ENCODE measurements at places on chromosomes 12 and 14.

GRCh38 chr14:105945896-105946295, 419.5 kb downstream of the TMEM121 start:
- DNase-seq, result no peak

GRCh38 chr12:64794305-64794704, 30.1 kb upstream of the TBC1D30 start:
- no peak for DNase-seq

- DNase-seq, result no peak
Measured at GRCh38 chr14:44649061-44649460, 142.0 kb upstream of the FSCB start.

DNA sequence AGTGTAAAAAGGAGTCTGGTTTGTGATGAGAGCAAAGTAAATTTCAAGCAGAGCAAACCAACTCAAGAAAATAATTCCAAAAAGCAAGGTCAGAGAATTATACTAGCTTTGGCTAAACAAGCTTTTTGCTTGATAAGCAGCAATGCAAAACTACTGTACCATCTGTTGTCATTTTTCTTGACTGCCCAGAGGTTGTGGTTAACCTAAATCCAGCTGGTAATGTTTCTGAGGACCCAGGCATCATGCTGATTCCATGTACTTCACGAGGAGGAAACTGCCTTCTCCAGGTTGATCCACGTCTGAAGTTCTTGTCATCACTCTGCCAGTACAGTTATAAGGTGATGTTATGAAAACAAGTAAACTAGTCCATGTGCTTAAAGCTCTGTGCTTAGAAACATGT, 185.2 kb downstream of the ACSS3 start:
- DNase-seq, result no peak

DNA sequence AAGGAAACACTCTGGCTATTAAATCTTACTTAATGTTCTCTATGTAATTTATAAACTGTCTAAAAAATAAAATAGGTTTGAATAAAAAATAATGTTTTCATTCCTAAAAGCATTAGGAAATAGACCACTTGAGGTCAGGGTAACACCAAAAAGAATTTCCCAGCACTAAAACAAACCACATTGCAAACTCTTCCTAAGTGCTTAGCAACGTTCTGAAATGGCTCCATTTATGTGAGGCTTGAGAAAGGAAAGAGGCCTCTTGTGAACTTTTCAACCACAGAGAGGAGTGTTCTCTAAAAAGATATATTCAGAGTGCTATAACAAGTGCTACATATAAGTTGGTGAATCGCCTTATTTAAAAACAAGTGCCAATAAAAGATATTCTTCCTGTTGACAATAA, 42.7 kb downstream of the ALX1 start:
- DNase-seq, result no peak

DNA sequence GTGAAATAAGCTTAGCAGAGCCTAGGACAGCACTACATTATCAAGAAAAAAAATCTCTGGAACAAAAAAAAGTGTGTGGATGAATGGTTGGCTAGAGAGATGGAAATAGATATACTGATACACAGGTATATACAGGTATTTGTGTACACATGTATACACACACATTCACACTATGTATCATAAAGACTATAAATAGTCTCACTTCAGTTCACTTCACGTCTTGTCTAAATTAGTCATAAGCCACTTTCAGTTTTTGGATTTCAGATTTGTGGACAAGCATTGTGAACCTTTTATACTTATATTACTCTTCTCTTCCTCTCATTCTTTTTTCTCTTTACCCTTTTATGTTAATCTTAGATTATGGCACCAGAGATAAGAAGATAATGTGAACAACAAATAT, 41.8 kb upstream of the SLC6A15 start:
- no peak for DNase-seq

DNA sequence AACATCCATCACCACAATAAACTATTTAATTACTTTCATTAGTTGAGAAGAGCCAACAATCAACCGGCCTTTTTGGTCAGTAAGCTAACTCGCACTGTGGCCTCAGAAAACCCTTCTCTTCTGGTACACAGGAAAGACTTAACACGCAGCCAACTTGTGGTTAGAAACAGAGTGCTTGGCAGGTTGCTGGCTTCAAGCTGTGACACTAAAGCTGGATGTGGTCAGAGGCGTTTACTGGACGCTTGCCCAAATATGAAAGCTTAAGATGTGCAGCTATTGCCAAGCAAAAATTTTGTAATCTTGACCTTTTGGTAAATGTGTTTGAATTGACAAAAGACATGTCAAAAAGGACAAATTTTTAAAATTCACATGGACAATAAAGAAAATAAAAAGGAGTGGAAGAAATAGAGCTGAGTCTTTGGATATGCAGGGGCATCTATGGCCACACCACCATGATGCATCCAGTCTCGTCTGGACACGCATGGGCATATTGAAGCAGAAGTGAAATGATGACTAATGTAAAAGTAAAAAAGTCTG, 2.6 kb upstream of the KLRK1 start:
- DNase-seq, result no peak

- DNase-seq, result no peak
Measured at GRCh38 chr12:46832130-46832704, 6.4 kb upstream of the SLC38A4 start.

DNA sequence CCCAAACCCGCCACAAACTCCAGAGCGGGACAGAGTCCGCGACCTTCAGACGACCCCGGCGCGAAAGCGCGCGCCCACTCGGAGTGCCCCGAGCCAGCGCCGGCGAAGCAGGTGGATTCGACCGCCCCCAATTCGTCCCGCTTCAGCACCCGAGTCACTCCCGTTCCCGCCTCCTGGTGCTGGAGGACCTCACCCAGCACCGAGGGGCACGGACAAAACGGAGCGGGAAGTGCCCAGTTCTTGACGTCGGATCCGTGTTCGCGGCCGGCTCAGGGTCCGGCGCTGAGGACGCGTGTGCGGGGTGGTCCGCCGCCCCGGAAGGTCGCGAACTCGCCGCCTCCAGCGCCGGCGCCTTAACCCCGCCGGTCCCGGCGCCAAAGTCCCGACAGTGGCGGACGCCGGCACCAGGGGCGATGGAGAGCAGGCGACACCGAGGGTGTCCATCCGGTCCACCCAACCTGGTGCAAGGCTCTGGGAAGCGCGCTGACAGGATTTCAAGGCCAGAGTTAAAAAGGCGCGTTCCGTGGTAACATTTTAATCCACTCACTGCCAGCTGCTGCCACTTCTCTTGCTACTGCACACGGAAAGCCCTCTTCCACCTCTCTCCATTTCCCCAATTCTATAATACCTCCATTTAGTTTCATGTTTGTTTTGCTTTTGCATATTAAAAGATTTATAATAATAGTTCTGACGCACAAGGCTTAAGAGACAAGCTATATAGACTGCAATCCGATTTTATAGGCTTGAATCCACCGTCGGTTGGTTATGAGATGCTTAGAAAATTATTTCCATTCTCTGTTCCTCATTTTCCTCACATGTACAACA, 240.0 kb upstream of the CPNE8 start:
- no peak for DNase-seq

GRCh38 chr12:85803231-85803630, 33.0 kb downstream of the RASSF9 start:
- DNase-seq, result no peak

- DNase-seq, result no peak
Measured at GRCh38 chr12:132379996-132380395, 50.6 kb upstream of the GALNT9 start.

DNA sequence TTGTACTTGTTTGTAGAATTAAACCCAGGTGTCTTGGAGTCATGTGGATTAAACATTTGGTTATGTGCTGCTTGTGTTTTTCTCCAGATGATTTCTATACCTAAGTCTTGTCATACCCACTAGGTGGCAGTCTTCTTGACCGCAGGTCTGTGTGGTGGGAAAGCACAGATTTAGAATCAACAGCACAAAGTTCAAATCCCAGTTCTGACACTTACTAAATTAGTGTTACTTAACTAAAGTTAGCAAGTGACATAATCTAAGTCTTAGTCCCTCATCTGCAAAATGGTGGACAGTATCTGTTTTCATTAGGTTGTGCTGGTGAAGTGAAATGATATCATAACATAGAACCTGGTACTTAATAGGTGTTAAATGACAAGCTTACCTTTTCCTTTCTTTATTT, 151.0 kb upstream of the ARHGAP5 start:
- no peak for DNase-seq

DNA sequence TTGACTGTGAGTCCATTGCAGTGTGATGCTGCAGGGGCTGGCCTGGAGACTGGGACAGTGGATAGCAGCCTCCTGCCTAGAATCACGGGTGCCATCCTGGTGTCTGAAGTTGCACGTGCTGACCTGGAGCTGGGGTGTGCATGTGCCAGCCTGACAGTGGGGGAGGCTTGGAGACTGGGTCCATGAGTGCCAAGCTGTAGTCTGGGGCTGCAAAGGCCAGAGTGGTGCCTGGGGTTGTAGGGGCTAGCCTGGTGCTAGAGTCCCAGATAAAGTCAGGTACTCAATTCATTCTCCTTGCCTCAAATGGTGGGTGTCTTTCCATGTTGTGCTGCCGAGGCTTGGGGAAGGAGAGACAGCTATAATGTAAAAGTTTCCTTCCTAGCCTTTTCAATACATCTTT, 181.9 kb upstream of the NPAS3 start:
- DNase-seq, result no peak

DNA sequence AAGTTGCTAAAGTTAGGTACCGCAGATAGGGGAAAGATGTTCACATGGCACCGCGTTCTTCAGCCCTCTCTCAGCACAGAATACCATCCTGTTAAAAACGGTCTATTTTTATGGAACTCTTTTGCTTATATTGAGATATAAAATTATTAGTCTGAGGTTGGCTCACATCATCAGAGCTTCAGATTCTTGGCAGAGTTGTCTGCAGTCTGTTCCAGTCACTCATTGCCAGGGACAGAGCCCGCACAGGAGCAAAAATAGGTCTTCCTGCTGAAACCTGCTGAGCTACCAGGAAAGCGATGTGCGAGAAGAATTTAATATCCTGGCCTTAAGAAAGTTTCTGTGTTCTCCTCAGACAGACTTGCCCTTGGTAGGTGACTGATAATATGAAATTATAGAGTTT, 249.8 kb downstream of the VRK1 start:
- no peak for DNase-seq

GRCh38 chr14:96470331-96470730, 31.9 kb upstream of the PAPOLA start:
- no peak for DNase-seq

DNA sequence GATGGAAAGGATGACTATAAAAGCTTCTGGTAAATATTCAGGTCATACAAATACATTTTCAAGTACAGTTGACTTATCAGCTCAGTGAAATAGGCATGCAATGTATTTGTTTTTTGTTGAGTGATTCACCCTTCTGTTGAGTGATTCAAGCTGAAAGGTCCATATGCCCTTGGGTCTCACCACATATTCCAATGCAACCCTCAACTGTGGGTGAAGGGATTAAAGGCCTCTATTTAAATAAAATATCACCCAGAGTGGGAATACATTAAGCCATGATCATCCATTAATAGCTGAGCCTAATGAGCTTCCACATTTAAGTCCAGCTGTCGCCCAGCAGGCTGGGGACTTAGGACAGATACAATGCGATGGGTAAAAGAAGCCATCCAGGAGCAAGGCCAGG, 120.2 kb downstream of the CRACR2A start:
- DNase-seq, result no peak

DNA sequence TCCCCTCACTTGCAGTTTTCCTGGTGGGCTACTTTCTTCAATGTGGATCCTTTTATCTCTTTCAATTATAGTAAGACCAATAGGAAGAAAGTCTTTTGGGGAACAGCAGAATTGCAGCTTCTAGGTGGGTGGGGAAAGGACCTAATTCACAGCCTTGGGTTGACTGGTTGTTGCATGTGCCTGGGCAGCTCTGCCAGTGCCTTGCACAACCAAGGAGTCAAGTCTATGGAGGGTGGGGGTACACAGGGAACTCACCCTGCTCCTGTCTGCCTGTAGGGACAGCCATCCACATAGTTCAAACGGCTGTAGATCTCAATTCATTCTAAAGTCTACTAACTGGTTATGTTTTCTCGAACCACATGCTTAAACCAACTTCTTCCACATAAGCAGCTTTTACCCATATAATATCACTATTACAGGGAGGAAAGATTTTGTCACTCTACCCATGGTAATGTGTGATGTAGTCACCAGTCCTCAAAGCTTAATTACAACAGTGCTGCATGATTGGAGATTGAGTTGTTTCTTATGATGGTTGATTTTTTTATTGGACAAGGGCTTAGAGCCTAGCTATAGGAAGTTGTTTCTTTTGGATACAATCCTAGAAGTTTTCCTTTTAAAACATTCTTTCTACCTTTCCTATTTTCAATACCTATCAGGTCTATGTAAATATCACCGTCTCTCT, 117.7 kb upstream of the FRMD6 start:
- no peak for DNase-seq

- DNase-seq, result no peak
Measured at GRCh38 chr12:122999196-122999946, 18.9 kb downstream of the ARL6IP4 start.

- no peak for DNase-seq
Measured at GRCh38 chr14:34299360-34299759, 162.7 kb downstream of the SPTSSA start.

DNA sequence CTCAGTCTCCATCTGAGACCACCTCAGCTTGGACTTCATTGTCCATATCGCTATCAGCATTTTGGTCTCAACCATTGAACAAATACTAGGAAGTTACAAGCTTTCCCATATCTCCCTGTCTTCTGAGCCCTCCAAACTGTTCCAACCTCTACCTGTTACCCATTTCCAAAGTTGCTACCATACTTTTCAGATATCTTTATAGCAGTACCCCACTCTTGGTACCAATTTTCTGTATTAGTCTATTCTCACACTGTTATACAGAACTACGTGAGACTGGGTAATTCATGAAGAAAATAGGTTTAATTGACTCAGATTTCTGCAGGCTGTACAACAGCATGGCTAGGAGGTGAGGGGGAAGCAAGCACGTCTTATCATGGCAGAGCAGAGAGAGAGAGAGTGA, 53.8 kb downstream of the PRKCH start:
- no peak for DNase-seq

- DNase-seq, result no peak
Measured at GRCh38 chr14:58772794-58773620, 135.2 kb downstream of the DACT1 start.

- no peak for DNase-seq
Measured at GRCh38 chr14:26687301-26687837, 89.5 kb upstream of the NOVA1 start.

DNA sequence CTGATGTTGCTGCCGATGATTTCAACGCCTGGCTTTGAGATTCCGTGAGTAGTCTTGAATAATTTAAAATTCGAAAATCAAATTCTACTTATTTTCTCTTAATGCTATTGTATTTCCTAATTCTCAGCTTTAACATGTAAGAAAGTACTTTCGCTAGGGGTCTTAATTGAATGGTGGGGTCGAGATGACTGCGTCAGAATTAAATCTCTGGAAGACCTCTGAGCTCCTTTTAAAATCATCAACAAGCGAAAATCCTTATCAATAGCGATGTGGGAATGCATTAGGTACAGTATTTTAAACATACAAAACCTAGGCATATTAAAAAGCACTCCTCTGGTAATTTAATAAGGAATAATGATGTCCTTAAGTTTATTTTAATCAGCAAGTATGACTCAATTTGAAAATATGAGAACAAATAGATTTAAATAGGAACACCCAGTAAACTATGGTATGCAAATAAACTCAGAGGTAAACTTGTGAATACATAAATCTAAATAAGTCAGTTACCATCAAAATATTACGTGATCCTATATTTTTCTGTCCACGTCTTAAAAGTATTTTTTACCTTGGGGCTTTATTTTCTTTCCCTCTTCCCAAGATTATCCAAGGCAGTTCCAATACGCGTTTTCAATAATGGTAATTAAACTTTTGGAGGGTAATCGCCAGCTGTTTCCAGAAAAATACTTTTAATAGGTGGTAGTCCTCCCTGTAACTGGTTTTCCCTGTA, 1.4 kb downstream of the FOXA1 start:
- no peak for DNase-seq
